ENCODE measurements at places on chromosomes 1 and 21. TPM values are rescaled to one million over a fixed set of nuclear protein-coding genes. Genes with fewer than 3 reads are reported as not detected.

FCGR2B gene
- total RNA-seq: 77.5 TPM

SERPINC1 gene
- total RNA-seq: 0.24 TPM

ZBTB17 gene
- total RNA-seq: 109 TPM

EDN2 gene
- not detected for total RNA-seq

DBT gene
- 9.8 TPM for total RNA-seq

GPA33 gene
- not detected for total RNA-seq

All from activated B cell treated with CpG ODN at 0.5 μM for 24 hours (primary cell).